Suppressor macrophage treated with lipopolysaccharide for 1 hour (primary cell): ENCODE measurements at places on chromosomes 12 and 14.

DNA sequence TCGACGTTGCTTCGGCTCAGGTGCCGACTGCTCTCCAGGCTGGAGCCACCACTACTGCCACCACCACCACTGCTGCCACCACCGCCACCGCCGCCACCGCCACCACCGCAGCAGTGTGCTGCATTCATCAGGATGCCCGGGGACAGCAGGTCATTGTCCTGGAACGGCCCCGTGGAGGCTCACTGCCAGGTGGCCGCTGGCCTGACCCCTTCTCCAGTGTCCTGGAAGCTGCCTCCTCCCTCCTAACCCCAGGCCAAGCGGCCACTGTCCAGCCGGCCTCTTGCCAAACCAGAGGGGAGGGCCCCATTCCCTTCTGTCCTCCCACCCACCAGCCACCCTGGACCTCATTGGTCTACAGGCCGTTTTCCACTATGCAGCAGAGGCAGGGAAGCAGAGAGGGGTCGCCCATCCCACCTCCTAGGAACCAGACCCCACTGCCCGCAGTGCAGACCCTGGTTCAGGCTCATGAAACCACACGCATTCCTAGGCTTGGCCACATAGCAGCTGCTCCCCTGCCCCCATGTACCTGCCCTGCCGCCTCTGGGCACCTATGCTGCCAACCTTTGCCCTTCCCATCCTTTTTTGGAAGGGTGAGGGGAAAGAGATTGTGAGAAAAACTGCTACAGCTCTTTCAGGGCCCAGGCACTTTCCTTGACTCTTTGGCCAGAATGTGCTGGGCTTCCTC is 15.2 kb downstream of the ARL6IP4 start:
- DNase-seq: no peak

GRCh38 chr14:52553002-52553670 is 500 bp downstream of the GPR137C start:
- DNase-seq: peak; percentile 46

DNA sequence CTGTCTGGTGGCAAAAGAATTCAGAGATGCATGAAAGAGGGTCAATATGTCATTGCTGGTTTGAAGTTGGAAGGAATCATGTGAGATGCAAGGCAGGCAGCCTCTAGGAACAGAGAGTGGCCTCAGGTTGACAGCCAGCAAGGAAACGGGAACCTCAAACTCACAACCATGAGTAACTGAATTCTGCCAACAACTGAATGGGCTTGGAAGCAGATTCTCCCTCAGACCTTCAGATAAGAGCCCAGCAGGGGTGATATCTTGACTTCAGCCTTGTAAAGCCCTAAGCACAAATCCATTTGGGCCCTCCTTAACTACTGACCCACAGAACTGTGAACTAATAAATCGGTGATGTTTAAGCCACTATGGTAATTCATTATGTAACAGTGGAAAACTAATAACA is 35.8 kb downstream of the USP15 start:
- no peak for DNase-seq

- DNase-seq: no peak
Measured at GRCh38 chr12:62792236-62792870, 142.6 kb downstream of the PPM1H start.
